ENCODE measurements at places on chromosomes 13 and 19.
A peak's percentile ranks its signal among the peaks of the same experiment; 100 is the strongest.

DNA sequence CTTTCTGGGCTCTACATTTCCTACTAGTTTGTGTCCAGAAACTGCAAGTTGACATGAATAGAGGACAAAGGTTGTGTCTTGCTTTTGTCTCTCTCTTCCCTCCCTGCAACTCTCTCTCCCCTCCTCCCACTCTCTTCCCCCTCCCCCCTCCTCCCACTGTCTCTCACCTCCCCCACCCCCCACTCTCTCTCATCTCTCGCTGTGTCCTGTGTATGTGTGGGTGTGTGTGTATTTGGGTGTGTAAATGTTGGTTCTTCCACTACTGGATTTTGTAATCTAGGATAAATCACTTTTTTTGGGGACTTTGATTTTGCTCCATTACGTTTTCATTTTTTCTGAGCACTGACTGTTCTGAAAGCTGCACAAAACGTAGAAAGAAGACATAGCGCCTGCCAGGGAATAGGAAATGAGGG, 48.4 kb downstream of the AKAP11 start:
- no peak for DNase-seq

DNA sequence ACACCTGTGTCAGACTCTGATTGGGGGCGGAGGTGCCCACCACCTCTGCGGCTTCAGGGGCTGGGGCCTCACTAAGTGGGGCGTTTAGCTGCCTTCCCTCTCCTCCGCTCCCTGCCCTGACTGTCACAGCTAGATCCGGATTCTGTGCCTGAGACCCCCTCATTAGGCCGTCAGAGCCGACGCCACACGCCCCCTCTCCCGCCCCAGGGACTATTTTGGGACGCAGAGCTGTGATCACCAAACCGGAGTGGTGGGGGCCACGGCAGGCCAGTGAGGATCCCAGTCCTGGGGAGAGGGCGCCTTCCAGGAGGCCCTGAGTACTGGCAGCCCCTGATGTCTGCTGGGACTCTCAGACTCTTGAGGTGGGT, 762 bp downstream of the KANK3 start:
- DNase-seq: peak; percentile 4

DNA sequence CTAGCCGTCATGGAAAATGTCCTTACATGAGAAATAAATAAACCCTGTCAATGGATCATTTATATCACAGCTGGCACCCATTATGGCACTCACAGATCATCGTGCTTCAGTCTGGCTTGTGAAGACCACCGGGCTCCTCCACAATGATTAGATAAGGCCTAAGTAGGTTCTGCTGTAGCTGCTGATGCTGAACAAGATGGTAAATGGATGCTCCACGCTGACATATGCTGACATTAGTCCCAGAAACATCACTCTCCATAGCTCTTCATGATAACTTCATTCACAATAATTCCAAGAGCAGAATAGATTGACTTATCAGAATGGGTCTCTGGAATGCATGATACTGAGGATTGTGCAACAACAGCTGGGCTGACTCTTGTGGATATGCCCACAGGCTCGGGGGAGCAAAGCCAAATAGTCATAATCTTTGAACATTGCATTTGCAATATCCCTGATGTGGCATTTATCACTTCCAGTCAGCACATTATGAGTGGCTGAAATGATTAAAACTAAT, 63.8 kb upstream of the RXFP2 start:
- no peak for DNase-seq

GRCh38 chr13:98429977-98430736, 146.8 kb downstream of the STK24 start:
- no peak for DNase-seq

DNA sequence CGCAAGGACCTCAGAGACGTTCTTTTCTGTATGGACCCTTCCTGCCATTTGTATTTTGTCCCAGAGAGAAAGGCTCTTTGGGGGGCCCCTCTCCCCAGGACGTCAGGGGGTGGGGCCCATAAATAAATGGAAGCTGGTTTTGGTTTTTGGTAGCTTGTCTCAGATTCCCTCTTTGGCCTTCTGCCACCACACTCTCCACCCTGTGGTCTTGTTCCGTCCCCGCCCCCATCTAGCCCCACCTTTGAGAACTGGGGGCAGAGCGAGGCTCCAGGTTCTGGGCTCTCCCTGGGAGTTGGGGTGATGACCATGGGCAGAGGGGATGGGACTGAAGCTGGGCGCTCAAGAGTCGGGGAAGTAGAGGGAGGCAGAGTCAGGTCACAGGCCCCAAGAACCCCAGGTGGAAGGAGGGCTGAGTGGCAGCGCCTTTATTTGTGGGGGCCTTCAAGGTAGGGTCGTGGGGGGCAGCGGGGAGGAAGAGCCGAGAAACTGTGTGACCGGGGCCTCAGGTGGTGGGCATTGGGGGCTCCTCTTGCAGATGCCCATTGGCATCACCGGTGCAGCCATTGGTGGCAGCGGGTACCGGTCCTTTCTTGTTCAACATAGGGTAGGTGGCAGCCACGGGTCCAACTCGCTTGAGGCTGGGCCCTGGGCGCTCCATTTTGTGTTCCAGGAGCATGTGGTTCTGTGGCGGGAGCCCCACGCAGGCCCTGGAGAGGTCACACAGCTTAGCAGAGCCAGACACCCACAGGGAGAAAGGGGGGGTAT, 3.3 kb downstream of the ISYNA1 start:
- no peak for DNase-seq

Data from HuH-7.5 (cell line).